Hematopoietic multipotent progenitor cell (in vitro differentiated cells): ENCODE measurements at places on chromosomes 6 and 20.

GRCh38 chr6:223763-224162, 68.5 kb upstream of the DUSP22 start:
- no peak for DNase-seq

DNA sequence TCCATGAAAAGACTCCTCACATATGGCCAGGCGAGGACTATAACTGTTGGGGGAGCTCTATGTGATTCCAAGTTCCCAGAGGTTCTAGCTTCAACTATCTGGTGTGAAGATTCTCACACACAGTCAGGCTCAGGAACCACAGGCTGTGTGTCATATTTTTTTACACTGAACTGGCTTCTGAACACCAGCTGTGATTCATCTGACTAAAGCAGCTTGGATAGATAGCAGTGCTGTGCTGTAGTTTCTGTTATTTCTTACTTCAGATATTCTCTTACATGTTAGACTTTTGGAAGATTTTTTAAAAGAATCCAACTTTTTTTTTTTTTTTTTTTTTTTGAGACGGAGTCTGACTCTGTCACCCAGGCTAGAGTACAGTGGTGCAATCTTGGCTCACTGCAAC, 140.7 kb upstream of the MCHR2 start:
- no peak for DNase-seq

DNA sequence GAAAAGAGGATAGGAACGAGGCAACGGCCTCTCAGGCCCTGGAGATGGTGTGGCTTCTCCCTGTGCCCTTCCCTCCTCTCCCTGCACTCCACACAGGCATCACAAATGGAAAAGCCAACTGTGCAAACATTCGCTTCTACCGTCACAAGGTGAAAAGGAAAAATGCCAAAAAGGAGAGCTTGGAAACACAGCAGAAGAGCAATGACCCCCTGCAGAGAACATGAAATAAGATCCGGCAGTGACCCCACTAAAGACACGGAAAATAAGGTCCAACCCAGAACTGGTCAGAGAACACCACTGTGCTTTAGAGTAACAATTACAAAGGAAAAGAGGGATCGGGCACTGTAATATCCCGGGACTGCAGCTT, 63.0 kb downstream of the SLC22A23 start:
- no peak for DNase-seq

- DNase-seq: no peak
Measured at GRCh38 chr6:101399616-101400162, 6.2 kb downstream of the GRIK2 start.

- no peak for DNase-seq
Measured at GRCh38 chr20:46898423-46898822, 3.8 kb downstream of the EYA2 start.
